ENCODE measurements at places on chromosomes 11 and 22.

DNA sequence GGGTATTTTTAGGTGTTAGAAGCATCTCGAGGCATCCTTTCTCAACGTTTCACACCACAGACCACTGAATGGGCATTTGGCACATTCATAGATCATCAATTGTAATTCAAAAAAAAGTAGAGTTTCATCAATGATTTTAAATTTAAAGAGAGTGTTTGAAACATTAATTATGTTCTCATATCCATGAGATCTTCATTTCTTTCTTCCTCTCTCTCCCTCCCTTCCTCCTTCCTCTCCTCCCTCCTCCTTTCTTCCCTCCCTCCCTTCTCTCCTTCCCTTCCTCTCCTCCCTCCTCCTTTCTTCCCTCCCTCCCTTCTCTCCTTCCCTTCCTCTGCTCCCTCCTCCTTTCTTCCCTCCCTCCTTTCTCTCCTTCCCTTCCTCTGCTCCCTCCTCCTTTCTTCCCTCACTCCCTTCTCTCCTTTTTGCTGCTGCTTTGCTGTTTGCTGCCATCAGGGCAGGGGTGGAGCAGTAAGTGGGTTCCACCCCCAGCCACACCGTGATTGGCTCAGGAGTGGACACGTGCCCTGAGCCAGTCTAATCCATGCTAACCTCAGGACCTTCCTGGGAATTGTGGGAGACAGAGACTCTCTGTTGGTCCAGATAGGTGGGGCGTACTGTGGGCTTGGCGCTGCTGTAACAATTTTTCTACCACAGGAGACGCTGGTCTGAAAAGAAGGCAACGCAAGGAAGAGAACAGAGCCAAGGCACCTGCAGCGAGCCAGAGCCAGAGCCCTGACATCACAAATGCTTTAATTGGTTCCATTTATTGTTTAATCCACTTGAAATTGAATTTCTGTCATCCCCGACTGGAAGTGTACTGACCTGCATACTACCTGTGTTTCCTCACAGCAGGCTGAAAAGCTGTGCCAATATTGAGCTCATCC lies 33.7 kb upstream of the APOBEC3A start:
- no peak for DNase-seq

- DNase-seq: no peak
Measured at GRCh38 chr11:69409812-69410645, 71.4 kb upstream of the LINC01488 start.

GRCh38 chr11:77131560-77131959 lies 3.5 kb downstream of the MYO7A start:
- no peak for DNase-seq

GRCh38 chr11:84854498-84854880 lies 772.7 kb downstream of the DLG2 start:
- no peak for DNase-seq

GRCh38 chr11:33388793-33389525 lies 131.8 kb downstream of the HIPK3 start:
- no peak for DNase-seq

- DNase-seq: no peak
Measured at GRCh38 chr22:23698094-23698493, 7.3 kb downstream of the RGL4 start.

GRCh38 chr11:130522284-130522961 lies 74.0 kb downstream of the ADAMTS15 start:
- DNase-seq: no peak

DNA sequence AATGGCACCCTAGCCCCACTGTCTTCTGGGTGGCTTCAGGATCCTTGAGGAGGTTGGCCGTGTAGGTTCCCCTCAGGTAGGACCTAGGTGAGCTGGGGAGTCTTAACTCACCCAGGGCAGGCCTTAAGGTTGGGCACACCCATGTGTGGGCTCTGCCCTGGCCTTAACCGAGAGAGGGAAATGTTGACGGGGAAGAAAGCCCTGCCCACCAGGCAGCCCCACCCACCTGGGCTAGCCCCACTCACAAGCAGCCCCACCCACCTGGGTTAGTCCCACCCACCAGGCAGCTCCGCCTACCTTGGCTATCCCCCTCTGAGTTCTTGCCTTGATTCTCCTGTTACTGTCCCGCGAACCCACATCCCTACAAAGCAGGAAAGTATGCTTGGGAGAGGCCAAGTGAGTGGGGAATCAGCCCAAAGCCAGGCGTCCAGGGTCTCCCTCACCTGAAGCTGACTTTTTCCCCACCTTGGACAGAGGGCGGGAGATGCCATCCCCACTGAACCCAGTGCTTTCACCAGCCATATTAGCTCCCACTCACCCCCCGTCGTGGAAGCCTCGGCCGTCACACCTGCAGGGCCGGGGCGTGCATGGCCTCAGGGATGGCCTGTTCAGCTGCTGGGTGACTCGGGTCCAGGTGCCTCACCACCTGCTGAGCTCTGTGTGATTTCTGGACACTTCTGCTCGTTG lies at the start of gene MYEOV:
Gene MYEOV, plus strand, starts transcription at position 337 of the 687 bp plus-strand sequence. CDS start 1,200 bp downstream, outside the sequence.
- no peak for DNase-seq

All from stimulated activated CD8-positive, alpha-beta memory T cell treated with anti-CD3 and anti-CD28 coated beads, Interleukin-2, amount 100 ng/mL, for 48 hours (primary cell).